Activated T-helper 1 cell treated with anti-CD3 and anti-CD28 coated beads, Interleukin-2, amount 50 U/mL, for 16 hours (primary cell): ENCODE measurements at places on chromosomes 7 and 10.

GRCh38 chr10:117720931-117721835 is 178.6 kb downstream of the EMX2 start:
- DNase-seq: no peak

- DNase-seq: no peak
These were observed 3.3 kb downstream of the ZC3HC1 start for GRCh38 chr7:130047831-130048230.

DNA sequence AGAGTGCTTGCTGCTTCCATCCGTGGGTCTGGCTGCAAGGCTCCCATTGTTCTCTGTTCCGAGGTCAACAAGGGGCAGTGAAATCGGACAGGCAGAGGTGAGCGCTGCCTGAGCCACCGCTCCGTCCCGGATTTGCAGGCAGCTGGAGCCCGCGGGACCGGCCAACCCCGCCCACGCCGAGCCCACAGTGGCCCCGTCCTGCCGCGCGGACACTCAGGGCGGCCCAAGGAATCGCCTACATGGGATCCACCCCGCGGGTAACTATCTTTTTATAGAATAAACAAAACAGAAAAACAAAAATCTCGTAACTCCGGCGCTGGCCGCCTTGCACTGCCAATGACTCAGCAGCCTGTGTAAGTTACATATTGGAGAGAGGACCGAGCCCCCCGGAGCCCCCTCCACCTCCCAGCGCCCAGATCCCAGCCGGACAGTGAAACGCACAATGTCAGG is 1.9 kb downstream of the BNIP3 start:
- no peak for DNase-seq

DNA sequence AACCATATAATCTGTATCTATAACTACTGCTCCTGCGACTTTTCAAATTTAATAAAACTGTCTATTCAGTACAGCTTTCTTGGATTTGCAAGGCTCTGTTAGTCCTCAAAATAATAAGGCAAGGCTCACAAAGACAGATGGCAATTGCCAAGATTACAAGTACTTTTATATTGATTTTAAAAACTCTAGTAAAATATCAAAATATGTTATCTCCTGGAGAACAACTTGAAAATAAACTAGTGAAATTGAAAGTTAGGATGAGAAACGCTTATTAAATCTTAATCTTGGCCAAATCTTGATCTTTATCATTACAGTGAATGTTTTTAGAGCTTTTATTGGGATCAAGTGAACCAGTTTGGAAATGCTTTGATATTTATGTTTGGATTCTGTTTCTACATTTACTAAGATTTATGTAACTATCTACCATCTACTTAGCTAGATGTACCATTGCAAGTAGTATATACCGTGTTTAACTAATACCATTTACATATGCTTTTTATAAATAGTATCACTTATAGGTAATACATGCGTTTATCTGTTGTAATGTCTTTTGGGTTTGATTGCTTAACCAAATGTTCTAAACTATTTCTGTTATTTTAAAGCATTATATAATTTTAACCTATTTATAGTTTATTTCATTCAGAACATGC is 70.0 kb downstream of the CABCOCO1 start:
- DNase-seq: no peak

- DNase-seq: no peak
These were observed 270.7 kb downstream of the RPS24 start for GRCh38 chr10:78304091-78305045.

GRCh38 chr7:157494506-157495176 is 157.8 kb downstream of the DNAJB6 start:
- DNase-seq: no peak

- no peak for DNase-seq
These were observed 128.6 kb downstream of the OAT start for GRCh38 chr10:124289851-124290795.

DNA sequence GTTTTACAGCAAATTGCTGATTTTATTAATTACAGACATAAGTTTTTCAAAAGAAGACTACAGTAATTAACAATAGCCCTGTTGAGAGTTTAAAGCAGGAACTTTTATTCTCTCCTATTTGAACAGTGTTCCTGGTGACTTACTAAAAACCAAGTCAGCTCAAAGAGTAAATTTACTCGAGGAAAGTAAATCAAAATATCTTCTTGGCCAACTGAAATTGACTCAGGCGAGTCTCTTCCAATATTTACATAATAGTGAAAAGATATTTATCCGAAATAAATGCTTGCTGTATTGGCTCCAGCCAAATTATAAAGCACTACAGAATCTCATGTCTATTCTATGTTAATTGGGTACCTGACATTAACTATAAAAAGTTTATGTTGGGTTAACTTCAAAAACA is 13.2 kb downstream of the CYTH3 start:
- no peak for DNase-seq

DNA sequence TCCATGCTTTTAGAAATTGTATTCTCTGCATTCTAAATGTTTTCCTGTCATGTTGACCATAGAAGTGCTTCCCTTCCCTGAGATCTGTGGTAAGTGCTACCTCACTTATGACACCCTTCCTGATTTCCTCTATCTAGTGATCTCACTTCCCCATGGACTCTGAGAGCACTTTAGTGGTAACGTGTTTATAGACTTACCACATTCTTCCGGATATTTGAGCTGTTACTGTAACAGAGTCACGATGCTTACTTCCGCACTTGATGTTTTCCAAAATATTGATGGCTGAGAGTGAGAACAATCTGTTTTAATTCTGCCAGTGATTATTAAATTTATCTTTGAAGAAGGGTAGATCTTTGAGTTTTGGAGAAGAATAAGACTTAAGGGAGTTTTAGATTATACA is 60.1 kb upstream of the NAMPT start:
- DNase-seq: no peak

DNA sequence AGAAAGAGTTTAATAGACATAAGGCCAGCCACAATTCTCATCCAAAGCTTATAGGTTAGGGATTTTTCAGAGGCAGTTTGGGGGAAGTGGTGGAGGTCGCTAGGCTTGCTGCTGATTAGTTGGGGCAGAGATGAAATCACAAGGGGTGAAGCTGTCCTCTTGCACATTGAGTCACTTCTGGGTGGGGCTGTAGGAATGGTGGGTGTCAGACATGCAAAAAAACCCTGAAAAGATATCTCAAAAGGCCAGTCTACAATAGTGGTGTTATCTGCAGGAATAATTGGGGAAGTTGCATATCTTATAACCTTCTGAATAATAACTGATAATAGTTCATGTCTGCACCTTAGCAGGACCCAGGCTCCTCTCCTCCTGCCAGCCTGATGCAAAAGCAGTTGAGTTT is 2.1 kb downstream of the FAM24B start:
- DNase-seq: no peak

DNA sequence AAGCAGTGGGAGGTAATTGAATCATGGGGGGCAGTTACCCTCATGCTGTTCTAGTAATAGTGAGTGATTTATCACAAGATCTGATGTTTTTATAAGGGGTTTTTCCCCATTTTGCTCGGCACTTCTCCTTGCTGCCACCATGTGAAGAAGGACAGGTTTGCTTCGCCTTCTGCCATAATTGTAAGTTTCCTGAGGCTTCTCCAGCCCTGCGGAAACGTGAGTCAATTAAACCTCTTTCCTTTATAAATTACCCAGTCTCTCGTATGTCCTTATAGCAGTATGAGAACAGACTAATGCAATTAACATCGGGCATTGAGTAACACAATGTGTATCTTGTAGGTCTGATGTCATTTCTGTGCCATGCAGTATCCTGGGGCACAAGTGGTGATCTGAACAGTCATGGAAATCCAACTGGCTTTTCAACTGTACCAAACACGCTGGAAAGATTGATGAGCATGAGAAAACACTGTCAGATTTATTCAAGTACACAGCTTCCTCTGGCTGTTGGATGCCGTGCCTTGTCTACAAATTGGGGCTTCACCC is 208.6 kb upstream of the KIAA1217 start:
- no peak for DNase-seq

GRCh38 chr7:28954946-28955345 is 3.2 kb downstream of the TRIL start:
- DNase-seq: no peak

GRCh38 chr10:25047088-25047487 is 30.7 kb downstream of the THNSL1 start:
- DNase-seq: no peak

DNA sequence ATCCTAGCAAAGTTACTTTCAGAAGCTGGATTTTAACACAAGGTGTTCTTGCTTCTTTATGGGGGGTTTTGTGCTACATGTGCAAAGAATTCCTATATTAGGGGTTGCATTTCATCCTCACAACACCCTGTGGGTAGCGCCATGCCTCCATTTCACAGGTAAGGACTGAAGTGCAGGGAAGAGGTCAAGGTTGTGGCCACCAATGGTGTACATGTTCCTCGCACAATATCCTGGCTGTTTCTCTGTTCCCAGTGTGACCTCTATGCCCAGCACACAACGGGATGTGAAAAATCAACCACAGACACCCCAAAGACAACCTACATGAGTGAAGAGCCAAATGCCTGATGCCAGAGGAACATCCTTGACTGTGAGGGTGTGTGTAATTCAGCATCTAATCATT is 80.8 kb downstream of the CHST15 start:
- no peak for DNase-seq

- no peak for DNase-seq
These were observed 57.1 kb downstream of the KIF5B start for GRCh38 chr10:31999070-31999660.

- DNase-seq: no peak
These were observed 15.9 kb downstream of the ZNF3 start for GRCh38 chr7:100065452-100066186.

DNA sequence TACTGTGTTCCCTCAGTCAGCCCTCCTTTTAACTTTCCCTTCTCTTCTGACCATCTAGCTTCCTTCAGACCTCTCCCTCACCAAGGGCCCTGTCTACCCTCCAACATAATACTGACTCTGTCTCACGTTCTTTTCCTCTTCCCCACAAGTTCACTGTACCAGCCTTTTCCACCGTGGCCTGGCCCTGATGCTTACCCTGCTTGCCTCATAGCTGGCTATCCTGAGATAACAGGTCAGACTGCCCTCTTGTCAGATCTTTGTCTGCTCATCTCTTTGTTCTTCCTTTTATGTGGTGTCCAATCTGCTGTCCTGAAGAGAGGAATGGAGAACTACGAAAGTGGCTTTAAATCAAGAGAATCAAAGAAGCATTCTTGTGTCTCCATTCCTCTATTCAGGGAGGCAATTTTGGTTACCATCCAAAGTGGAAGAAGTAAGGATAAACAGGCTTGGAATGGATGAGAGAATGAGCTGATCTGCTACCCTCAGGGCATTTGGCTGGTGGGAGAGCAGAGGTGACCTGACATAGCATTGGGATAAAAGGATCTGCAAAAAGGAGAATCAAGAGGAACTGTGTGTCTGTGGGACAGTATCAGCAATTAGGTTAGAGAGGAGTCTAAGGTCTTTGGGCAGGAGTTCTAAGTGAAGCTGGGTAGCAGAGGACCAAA is 8.1 kb downstream of the BTAF1 start:
- DNase-seq: no peak

DNA sequence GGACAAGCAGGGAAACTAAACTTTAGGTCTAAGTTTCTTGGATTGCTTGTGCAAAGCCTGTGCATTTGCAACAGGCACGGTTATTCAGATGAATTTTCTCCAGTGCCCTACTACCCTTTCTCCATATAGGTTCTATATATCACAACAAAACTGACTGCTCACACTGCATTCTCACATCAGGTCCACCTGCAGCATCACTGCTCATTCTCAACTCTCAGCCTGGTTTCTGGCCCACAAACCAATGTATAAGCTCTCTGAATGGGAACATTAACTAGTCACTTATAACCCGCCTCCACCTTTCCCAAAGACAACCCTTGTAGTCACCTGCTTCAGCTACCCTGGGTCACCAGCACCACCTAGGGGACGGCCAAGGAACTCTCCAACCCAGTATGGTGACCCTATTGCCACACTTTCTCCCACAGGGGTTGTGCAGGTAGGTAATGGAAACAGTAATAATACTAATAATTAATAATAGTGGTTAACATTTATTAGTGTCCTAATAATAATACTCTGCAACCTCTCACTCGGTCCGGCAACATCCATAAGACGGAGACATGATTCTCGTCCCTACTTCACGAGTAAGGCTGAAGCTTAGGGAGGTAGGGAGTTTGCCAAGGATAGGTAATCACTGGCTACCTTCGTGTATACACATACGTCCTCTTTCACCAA is 97.3 kb downstream of the CLEC2L start:
- DNase-seq: no peak

- DNase-seq: no peak
These were observed 64.5 kb downstream of the LRRTM3 start for GRCh38 chr10:66990143-66990830.

- no peak for DNase-seq
These were observed 6.4 kb downstream of the CCSER2 start for GRCh38 chr10:84334811-84335210.

- no peak for DNase-seq
These were observed 124.2 kb upstream of the PDLIM1 start for GRCh38 chr10:95414844-95415485.

DNA sequence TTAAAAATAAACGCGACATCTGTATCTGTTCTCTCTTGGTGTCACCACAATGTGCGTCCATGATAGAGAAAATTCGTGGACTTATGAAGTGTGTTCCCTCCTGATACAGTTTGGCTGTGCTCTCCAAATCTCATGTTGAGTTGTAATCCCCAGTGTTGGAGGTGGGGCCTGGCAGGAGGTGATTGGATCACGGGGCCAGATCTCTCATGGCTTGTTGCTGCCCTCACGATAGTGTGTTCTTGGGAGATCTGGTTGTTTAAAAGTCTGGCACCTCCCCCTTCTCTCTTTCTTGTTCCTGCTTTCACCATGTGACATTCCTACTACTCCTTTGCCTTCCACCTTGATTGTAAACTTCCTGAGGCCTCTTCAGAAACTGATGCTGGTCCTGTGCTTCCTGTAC is 229.4 kb upstream of the MYO3A start:
- DNase-seq: no peak

DNA sequence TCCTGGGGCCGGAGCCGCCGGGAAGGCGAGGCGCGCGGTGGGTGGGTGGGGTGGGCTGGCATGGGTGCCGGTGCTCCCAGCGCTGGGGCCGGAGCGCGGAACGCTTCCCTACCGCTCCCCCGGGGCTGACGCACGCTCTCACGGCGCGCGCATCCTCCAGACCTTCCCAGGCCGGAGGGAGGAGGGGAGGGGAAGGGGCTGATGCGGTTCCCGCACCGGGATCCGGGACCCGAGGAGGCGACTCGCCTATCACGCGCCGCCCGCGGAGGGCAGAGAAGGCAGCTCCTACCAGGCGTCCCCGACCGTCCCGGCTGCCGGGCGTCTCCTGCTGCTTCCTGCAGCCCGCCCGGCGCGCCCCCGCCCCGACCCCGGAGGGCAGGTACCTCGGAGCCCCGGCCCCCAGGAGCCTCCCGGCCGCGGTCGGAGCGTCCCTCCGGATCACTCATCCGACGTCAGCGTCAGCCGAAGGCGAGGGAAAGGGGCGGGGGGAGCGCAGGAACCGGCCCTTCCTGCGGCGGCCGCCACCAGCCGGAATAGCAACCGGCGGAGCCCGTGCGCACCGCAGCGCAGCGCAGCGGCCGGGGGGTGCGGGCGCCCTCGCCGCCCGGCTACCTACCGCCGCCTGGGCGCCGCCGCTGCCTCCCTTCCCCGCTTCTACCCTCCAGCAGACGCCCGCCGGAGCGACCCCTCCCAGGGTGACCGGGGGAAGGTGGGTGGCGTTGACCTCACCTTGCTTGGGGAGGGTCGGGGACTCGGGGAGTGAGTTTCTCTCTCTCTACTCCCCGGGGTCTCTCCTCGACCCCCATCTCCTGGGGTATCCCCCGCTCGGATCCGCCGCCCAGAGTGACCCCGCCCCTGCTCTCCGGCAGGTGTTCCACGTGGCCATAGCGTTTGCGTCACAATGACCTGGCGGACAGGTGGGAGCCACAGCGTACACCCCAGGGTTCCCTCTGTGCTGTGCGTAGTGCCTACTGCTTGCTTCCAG is at the start of gene ICA1:
Gene ICA1, minus strand, starts transcription at position 457 of the 985 bp plus-strand sequence. CDS start 26,241 bp downstream, outside the sequence.
- no peak for DNase-seq

GRCh38 chr7:114417290-114417689 is 2.7 kb downstream of the FOXP2 start:
- no peak for DNase-seq
